ENCODE measurements at places on chromosomes 11 and 22.

- no peak for DNase-seq
Measured at GRCh38 chr22:29385748-29386147, 2.6 kb downstream of the AP1B1 start.

- DNase-seq = no peak
Measured at GRCh38 chr11:4882543-4882942, 843 bp downstream of the OR51T1 start.

DNA sequence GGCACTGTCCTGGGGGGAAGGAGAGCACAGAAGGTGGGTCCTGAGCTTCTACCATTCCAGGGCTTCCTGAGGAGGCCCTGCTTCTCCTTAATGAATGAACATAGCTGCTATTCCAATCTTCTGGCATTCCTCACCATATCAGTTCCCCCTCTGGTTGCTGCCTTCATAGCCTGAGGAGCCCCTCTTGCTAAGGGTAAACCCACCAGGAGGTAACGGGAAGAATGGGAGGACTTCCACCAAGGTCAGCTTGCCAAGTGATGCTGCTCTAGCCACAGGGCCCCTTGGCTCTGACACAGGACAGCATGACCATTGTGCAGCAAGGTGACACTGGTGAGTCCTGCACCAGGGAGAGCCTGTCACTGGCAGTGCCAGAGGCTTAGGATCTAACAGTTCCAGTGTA, 1022.5 kb downstream of the TBC1D22A start:
- DNase-seq = no peak

DNA sequence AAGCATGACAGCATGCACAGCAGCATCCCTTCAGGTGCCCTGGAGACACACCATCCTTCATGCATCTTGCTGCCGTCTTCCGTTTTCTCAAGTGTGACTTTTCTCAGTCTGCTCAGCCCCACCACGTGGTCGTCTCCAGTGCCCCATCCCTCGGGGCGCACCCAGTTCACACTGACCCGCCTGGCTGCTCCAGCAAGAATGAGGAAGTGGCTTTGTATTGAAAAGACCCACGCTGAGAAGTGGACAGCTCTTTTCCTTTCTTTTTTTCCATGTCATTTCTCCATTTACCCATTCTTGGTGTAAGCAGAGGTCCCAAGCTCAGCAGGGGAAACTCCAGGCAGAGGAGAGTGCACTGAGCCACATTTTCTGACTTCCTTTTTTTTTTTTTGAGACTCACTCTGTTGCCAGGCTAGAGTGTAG, 14.5 kb downstream of the SERPINH1 start:
- no peak for DNase-seq

DNA sequence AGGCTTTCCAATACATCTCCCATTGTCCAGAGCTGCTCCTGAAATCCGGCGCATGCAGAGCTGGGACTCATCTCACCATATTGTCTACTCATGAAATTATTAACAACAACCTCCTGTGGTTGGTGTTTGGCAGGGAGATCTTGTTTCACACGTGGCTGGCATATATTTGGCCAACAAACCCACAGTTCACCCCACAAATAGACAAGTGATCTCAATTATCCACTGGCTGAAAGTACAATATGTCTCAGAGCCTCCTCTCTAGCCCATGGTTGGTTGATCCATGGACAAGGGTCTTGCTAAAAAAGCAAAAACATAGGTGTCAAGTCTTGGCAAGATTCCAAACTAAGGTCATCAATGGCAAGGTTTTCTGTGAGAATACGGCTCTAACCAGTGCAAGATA, 386.9 kb downstream of the ETS1 start:
- DNase-seq = no peak

DNA sequence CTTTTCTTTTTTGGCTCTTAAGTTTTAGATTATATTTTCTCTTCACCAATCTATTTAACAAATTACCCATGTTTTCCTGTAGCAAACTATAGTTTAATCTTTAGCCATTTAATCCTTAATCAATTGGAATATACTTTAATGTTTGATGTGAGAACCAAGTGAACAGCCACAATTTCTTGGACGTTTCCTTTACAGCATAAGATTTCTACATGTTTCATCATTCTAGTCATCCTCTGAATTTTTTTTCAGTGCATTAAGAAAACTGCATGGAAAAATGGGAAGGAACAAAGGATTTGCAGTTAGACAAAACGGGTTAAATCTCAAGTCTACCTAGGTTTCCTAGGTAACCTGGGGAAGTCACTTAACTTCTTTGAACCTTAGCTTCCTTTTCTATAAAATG, 507.1 kb upstream of the CCDC90B start:
- no peak for DNase-seq

DNA sequence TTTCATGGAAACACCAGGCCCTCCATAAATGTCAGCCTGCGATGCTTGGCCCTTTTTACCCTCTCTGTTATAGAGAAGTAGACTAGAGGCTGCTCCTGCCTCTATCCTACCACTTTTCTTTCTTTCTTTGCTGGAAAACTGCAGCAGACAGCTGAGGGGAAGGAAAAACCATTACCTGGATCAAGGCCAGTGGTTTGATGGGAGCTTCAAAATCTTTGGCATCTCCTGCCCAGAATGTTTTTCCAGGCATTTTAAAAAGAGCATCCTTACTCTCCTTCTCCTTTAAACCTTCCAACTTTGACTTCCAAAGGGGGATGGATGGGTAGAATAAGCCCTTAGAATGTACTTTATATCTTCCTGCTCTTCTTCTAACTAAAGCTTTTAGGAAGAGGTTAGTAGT, 44.9 kb downstream of the EXT2 start:
- no peak for DNase-seq

- no peak for DNase-seq
Measured at GRCh38 chr11:130692220-130692619, 224.1 kb downstream of the SNX19 start.

GRCh38 chr11:106463154-106463553, 385.7 kb downstream of the AASDHPPT start:
- DNase-seq = no peak

DNA sequence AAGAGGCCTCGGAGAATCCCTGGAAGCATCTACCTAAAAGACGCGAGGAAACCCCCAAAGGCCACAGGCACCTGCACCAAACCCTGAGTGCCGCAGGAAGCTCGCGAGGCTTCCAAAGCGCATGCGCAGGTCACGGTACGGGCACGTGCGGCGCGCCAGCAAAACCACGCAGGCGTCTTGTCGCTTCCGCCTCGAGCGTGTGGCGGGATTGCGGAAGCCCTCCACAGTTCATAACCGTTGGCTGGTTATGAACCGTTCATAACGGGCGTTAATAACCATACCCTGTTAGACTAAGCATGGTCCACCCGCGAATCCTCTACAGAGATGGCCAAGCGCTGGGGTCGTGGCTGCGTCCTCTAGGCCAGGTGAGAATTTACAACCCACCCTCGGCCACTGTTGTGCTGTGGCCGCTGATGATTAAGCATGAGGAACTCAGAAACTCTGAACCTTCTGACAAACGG, 46.4 kb downstream of the MORC2 start:
- peak; percentile 75 for DNase-seq

DNA sequence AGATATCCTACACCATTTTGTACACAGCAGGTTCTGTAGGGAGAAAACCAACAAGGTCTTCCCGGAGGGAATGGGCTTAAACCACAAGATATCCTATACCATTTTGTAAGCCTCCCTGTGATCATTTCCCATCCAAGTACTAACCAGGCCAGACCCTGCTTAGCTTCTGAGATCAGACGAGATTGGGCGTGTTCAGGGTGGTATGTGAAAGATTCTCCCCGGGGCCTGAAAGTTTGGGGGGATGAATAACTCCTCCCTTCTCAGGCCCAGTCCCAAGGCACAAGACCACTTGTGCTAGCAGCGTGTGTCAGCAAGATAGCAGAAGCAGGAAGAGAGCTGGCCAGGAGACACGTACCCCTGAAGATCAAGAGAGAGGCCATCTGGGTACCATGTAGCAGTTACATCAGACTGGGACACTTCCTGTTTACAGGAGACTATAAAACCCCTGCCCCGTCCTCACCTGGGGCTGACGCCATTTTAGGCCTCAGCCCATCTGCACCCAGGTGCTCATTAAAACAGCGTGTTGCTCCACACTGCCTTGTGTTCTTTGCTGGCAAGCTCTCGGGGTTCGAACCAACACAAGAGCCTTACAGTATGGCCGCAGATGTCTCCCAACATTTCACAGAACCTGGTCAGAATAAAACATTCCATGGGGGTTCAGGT, 17.3 kb downstream of the MIF start:
- DNase-seq = no peak

- no peak for DNase-seq
Measured at GRCh38 chr11:131295986-131296385, 74.4 kb upstream of the NTM start.

- no peak for DNase-seq
Measured at GRCh38 chr11:47469361-47470179, 20.6 kb upstream of the RAPSN start.

GRCh38 chr11:96162816-96163499, 180.0 kb downstream of the MAML2 start:
- no peak for DNase-seq

DNA sequence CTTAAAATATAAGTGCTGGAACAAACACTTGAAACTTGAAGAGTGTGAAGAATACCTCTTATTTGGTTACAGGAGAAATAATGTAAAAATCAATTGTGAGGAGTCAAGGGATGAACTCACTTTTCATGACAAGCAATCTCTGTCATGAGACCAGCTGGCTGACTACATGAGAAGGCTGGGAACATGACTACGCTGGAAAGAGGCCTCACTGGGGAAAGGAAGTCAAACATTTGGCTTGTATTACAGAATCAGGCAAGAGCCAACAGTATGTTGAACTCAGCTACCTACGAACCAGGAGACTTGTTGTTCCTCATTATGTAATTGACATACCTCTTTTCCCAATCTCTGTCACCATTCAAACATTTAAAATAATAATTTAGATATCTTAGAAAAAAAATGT, 14.4 kb downstream of the DCDC1 start:
- DNase-seq = no peak

DNA sequence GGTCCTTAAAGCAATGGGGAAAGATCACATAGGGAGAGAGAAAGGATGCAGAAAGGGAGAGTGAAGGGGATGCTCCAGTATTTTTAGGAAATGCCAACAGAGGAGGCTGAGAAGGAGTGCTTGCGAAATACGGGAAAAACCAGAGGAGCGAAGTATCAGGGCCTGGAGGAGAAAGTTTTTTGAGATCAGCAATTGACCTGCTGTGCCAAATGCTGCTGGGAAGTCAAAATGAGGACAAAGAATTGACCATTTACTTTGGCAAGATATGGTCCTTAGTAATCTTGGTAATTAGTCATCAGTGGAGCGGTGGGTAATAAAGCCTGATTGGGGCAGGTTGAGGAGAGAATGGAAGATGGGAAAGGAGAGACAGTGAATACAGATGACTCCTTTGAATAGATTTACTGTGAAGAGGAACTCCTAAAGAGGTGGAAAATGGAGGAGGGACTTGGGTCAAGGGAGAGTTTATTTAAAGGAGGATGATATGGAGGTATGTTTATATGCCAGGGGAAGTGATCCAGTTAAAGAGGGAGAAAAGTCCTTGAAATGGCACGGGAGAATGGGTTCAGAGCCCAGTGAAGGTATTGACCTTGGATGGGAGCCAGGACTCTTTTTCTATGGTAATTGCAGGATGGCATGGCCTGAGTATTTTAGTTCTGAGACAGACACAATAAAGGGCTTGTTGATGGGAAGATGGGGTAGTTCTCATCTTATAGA, 111.5 kb downstream of the PKNOX2 start:
- no peak for DNase-seq
